ENCODE measurements at places on chromosomes 6 and 20.

DNA sequence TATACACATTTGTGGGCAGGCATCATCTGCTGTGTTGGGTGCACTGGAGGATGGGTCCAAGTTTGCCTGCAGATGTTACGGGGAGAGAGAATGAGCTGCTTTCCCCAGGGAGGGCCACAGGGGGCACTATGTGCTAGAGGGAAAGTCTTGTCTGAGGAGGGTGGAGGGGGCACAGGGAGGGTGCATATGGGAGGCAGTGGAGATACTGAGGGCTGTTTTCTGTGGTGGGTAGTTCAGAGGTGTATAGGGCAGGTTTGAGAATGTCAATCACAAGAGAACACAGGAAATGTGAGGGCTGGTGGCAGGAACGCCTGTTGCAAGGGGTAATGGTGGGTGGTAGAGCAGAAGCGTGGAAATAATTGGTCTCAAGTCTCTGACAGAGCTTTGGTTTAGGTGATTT is 7.7 kb upstream of the PTPRA start:
- no peak overlapping the region for H3K27ac ChIP-seq
- no peaks in the 10 kb centered on the region for H3K4me1 ChIP-seq
- H3K27me3 ChIP-seq, result no peaks in the 10 kb centered on the region
- no peak overlapping the region for H3K4me3 ChIP-seq
- H3K36me3 ChIP-seq, result peaks cover 63% of the 10 kb centered on the region

GRCh38 chr6:6293317-6293716 is 27.1 kb downstream of the F13A1 start:
- no peak overlapping the region for H3K4me3 ChIP-seq
- no peak overlapping the region for H3K27ac ChIP-seq
- no peak for DNase-seq
- no peaks in the 10 kb centered on the region for H3K4me1 ChIP-seq
- H3K36me3 ChIP-seq, result no peaks in the 10 kb centered on the region

DNA sequence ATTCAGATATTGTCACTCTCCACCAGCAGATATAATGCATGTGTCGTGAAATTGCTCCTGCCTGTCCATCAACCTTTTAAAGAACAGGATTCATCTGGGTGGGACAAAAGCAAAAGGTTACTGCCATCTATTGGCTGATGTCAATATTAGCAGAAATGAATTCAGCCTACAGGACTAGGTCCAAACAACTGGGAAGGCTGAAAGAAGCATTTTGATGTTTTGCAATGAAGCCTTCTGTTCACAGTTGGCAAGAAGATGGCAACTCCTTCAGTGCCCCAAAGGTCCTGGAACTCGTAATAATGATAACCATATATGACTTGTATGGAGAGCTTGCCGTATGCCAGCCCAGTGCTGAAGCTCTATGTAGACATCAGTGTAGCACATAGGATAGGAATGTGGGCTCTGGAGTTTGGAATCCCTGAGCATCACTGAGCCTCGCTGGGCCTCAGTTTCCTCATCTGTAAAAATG is 7.5 kb downstream of the BCAS1 start:
- H3K4me1 ChIP-seq, result peaks cover 17% of the 10 kb centered on the region
- no peak overlapping the region for H3K27ac ChIP-seq
- H3K36me3 ChIP-seq, result no peaks in the 10 kb centered on the region
- no peak overlapping the region for H3K4me3 ChIP-seq
- no peaks in the 10 kb centered on the region for H3K27me3 ChIP-seq

- H3K4me1 ChIP-seq, result peaks cover 21% of the 10 kb centered on the region
- H3K27me3 ChIP-seq, result no peaks in the 10 kb centered on the region
- H3K4me3 ChIP-seq, result no peak overlapping the region
- H3K36me3 ChIP-seq, result peaks cover 30% of the 10 kb centered on the region
- DNase-seq, result no peak
Measured at GRCh38 chr6:144581812-144582537, 296.8 kb downstream of the UTRN start.

DNA sequence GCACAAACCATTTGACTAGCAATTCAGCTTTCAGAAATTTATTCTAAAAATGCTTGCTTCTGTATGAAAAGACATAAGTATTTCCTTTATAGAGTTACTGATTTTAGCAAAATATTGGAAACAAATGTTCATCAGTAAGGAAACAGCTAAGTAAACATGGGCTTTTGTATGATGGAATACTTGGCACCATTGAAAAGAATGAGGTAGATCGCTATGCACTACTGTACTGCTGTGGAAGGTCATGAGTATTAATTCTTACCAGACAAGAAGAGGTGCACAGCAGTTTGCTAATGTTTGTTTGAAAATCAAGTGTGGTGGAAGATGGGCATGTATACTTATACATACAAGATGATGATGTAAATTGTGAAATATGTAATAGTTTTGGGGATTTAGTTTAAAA is 73.0 kb downstream of the FARS2 start:
- H3K27me3 ChIP-seq, result no peaks in the 10 kb centered on the region
- DNase-seq, result no peak
- H3K4me3 ChIP-seq, result no peak overlapping the region
- peaks cover 8% of the 10 kb centered on the region for H3K4me1 ChIP-seq
- no peak overlapping the region for H3K27ac ChIP-seq
- H3K36me3 ChIP-seq, result no peaks in the 10 kb centered on the region

DNA sequence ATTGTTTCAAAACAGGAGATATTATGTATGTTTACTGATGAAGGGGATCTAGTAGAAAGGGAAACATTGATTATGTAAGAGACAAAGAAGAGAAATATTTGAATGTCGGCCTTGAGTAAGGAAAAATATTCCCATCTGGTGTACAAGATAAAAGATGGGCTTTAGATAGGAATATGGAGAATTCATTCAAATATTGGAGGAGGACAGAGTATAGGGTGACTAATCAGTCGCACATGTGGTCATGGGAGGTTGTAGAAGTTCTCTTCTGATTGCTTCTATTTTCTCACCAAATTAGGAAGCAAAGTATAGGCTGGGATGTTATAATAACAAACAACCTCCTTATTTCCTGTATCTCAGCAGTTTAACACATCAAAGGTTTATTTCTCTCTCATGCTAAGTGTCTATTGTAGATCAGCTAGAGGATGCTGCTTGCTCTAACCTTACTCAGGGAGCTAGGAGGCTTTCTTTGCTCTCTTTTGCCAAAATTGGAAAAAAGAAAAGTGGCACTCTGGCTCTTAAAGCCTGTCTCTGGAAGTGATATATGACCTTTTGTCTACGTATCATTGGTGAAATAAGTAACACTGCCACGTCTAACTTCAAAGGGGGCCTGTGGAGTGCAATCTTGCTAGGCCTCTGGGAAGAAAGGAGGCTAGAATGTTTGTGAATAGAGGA is 1.2 kb upstream of the HDDC2 start:
- H3K4me3 ChIP-seq, result no peak overlapping the region
- DNase-seq, result no peak
- H3K27ac ChIP-seq, result no peak overlapping the region
- H3K36me3 ChIP-seq, result peaks cover 18% of the 10 kb centered on the region

DNA sequence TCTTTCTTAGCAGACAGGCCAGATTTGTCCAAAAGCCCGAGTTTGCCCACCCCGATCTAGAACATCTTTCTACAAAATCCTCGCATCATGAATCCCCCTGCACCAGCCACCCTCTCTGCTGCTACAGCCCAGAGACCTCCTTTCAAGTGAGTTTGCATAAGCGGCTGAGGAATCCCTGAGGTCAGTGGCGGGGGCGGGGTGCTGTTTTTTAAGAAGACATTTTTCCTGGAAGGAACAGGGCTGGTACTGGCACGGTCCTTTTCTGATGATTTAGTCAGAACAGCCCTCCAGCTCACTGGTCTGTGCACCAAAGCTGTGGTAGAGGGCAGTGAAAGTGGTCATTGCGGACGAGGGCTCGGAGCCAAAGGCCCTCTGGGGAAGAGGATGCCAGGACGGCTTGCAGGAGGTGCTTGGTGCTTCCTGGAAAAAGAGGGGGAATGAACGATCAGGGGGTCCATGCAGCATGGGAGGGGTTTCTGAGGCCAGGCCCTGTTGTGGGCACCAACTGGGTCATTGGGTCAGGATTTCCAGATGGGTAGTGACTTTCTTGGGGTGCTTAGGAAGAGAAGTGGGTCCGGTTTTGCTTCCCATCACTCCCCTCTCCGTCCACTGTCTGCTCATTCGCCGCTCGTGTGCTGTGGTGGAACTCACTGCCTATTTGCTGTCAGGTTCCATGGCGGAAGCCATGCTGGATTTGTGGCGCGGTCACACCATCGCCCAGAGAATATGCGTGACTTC is 50.4 kb downstream of the GNAS-AS1 start:
- no peaks in the 10 kb centered on the region for H3K36me3 ChIP-seq
- no peak overlapping the region for H3K4me3 ChIP-seq
- H3K27ac ChIP-seq, result no peak overlapping the region
- H3K27me3 ChIP-seq, result no peaks in the 10 kb centered on the region
- DNase-seq, result no peak

GRCh38 chr6:157982563-157983405 is 1.1 kb downstream of the SYNJ2 start:
- peak overlapping the region; percentile 82 for H3K27ac ChIP-seq
- H3K27me3 ChIP-seq, result no peaks in the 10 kb centered on the region
- H3K4me3 ChIP-seq, result peak overlapping the region; percentile 94
- no peak for DNase-seq
- no peaks in the 10 kb centered on the region for H3K36me3 ChIP-seq

- H3K4me3 ChIP-seq, result no peak overlapping the region
- no peaks in the 10 kb centered on the region for H3K27me3 ChIP-seq
- peak; percentile 38 for DNase-seq
- peaks cover 100% of the 10 kb centered on the region for H3K4me1 ChIP-seq
- no peak overlapping the region for H3K27ac ChIP-seq
- no peaks in the 10 kb centered on the region for H3K36me3 ChIP-seq
Measured at GRCh38 chr20:50919567-50919966, 11.7 kb downstream of the ADNP start.

DNA sequence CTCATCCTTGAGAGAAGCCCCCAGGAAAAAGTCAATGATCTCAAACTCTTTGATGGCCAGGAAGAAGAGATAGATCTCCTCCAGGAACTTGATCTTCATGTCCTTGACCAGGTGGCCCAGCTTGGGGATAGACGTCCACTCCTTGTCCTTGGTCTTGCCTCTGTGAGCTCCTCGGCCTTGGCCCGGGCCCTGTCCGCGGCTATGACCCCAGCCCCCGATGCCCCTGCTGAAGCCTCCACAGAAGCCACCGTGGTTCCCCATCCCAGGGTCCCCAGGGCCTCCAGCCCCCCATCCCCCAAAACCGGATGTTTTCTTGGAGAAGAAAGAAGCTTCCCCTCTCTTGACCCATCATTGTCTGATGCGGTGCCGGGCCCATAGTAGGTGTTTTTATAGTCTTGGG is 195.1 kb downstream of the ZMYND8 start:
- H3K27ac ChIP-seq, result no peak overlapping the region
- no peak for DNase-seq
- H3K27me3 ChIP-seq, result no peaks in the 10 kb centered on the region
- H3K4me3 ChIP-seq, result no peak overlapping the region
- no peaks in the 10 kb centered on the region for H3K4me1 ChIP-seq

- peak; percentile 49 for DNase-seq
- no peaks in the 10 kb centered on the region for H3K36me3 ChIP-seq
- no peak overlapping the region for H3K4me3 ChIP-seq
- no peak overlapping the region for H3K27ac ChIP-seq
- H3K27me3 ChIP-seq, result no peaks in the 10 kb centered on the region
Measured at GRCh38 chr6:169950558-169950957, 199.1 kb downstream of the ERMARD start.

- no peak overlapping the region for H3K4me3 ChIP-seq
- H3K27me3 ChIP-seq, result no peaks in the 10 kb centered on the region
- no peaks in the 10 kb centered on the region for H3K4me1 ChIP-seq
Measured at GRCh38 chr6:95959261-95959660, 56.5 kb upstream of the FUT9 start.

DNA sequence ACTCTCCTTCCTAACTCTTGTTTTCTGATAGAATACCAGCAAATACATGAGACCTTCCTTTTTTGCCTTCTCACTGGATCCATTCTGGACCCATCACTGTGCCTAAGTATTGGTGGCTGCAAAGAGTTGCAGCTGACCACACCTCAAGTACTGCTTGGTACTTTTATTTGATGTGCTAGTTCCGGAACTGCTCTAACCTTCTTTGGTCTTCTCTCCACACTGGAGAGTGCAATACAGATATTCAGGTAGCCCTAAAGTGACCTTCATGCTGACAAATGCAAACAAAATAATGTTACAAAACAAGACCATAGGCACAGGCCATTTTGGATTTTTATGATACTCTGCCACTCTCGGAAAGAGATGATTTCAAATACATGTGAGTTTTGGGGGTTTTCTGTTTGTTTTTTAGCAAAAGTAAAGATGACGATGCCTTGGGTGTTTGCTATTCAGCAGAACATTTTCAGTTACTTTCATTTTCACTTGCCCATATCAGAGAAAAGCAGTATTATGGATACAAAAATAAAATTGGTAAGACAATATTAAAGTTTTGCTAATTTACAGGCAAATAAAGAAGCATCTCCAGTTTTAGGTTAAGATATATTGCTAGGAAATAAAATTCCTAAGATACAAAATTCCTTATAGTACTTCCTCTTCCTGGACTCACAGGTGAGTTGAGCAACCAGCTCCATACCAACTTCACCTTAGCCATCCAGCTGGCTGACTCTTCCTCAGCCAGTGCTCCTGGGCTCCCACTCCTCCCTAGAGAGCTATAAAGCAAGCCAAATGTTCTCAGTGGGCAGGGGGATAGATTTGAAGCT is 42.0 kb downstream of the PTPRK start:
- H3K36me3 ChIP-seq, result no peaks in the 10 kb centered on the region
- peaks cover 5% of the 10 kb centered on the region for H3K4me1 ChIP-seq
- no peak for DNase-seq
- no peaks in the 10 kb centered on the region for H3K27me3 ChIP-seq

DNA sequence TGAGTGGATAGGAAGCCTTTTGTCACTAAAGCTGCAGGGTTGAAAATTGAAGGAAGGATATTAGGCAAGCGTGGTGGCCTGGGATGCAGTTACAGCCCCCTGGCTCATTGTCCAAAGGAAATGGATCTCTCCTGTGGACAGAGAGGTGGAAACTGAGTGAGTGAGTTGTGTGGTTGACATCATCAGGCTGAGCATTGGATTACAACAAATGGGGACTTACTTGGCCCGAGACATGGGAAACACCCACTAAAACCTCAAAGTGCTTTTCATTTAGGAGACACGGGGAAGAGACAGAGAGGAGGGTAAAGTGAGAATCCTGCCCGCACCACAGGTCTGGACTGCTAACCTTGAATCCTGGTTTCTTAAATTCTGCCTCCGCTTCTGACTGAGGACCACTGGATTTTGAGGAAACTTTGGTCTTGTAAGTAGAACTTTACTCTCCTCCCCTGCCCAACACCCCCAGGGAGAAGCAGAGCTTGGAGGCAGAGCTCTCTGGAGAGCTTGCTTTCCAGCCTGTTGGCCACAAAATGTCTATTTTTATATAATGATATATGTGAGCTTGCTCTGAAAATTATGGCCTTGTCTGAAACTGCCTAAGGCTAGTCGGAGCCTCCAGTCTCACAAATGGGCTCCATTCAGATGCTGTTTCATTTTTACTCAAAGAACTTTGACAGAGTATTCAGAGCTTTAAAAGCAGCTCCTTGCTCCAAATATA is at the start of gene PKIG:
TSS of gene PKIG (plus strand) at position 269 of the 715 bp plus-strand sequence. CDS start 31,978 bp downstream, outside the sequence.
- H3K4me1 ChIP-seq, result peaks cover 57% of the 10 kb centered on the region
- H3K27me3 ChIP-seq, result no peaks in the 10 kb centered on the region
- no peak for DNase-seq
- H3K4me3 ChIP-seq, result peak within 1 kb of the TSS; percentile 37
- peak within 1 kb of the TSS; percentile 73 for H3K27ac ChIP-seq

GRCh38 chr20:53085720-53086119 is 113.6 kb downstream of the TSHZ2 start:
- DNase-seq, result no peak
- no peaks in the 10 kb centered on the region for H3K27me3 ChIP-seq
- peaks cover 5% of the 10 kb centered on the region for H3K4me1 ChIP-seq
- no peak overlapping the region for H3K4me3 ChIP-seq
- H3K36me3 ChIP-seq, result no peaks in the 10 kb centered on the region

Measured in stomach (tissue), 19 donors.